ENCODE measurements at places on chromosomes 6 and 20. TPM values are rescaled to one million over a fixed set of nuclear protein-coding genes. Genes with fewer than 3 reads are reported as not detected.

DNA sequence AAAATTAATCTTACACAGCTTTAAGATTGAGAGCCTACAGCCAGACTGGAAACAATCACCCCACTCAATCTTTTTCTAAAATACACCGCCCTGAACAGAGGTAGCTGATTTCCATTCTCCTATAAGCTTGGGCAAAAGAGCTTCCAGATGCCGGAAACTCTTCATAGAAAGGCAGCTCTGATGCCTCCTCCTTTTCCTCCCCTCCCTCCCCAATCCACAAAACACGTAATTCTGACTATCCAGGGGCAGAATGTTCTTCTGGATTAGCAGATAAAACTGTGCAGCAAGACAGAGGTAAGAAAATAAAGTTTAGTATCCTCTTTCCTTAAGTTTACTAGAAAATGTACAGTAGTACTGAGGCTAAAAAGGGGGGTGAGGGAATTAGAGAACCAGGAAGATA, 15.8 kb downstream of the ADNP start:
- no peak overlapping the region for H3K4me3 ChIP-seq
- H3K27me3 ChIP-seq: no peaks in the 10 kb centered on the region
- peaks cover 3% of the 10 kb centered on the region for H3K36me3 ChIP-seq
- no peak for DNase-seq
- H3K27ac ChIP-seq: no peak overlapping the region

- H3K27me3 ChIP-seq: no peaks in the 10 kb centered on the region
- no peaks in the 10 kb centered on the region for H3K4me1 ChIP-seq
- no peaks in the 10 kb centered on the region for H3K36me3 ChIP-seq
- no peak overlapping the region for H3K27ac ChIP-seq
- H3K4me3 ChIP-seq: no peak overlapping the region
These were observed 360.6 kb downstream of the RIMS1 start for GRCh38 chr6:72246926-72247325.

- no peaks in the 10 kb centered on the region for H3K36me3 ChIP-seq
- H3K4me1 ChIP-seq: no peaks in the 10 kb centered on the region
- H3K4me3 ChIP-seq: no peak overlapping the region
These were observed 366.5 kb upstream of the ARID1B start for GRCh38 chr6:156410649-156411048.

- no peak for DNase-seq
- peaks cover 16% of the 10 kb centered on the region for H3K4me1 ChIP-seq
- no peak overlapping the region for H3K27ac ChIP-seq
- no peak overlapping the region for H3K4me3 ChIP-seq
These were observed 1.9 kb upstream of the DEF6 start for GRCh38 chr6:35295521-35296315.

GRCh38 chr6:33754222-33754621, 7.5 kb upstream of the IP6K3 start:
- DNase-seq: no peak
- no peaks in the 10 kb centered on the region for H3K27me3 ChIP-seq
- H3K4me3 ChIP-seq: no peak overlapping the region
- H3K4me1 ChIP-seq: no peaks in the 10 kb centered on the region
- no peaks in the 10 kb centered on the region for H3K36me3 ChIP-seq

DNA sequence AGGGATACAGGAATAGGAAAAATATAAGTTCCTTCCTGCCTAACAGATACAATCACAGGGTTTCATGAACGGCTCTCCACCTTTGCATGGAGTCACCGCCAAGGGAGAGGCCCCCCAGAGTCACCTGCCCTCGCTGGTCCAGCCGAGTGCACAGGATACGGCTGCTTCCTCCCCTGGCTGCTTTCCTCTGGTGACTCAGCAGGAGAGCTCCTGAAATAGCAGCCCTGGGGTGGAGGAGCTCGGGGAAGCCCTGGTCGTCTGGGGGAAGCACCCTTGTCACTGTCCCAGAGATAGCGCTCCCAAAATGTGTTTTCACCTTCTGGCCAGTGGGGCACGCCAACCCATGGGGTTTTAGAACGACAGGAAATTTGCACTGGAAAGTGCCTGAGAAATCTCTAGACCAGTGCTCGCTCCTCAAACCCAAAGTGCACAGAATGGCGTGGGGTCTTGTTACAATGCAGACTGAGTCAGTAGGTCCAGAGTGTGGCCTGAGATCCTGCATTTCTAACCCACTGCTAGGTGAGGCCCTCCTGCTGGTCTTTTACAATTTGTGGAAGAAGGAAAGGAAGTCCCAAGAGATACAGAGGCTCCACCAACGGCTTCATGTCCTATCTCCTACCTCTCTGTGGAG, 35.9 kb upstream of the FAM50B start:
- H3K36me3 ChIP-seq: no peaks in the 10 kb centered on the region
- no peak overlapping the region for H3K27ac ChIP-seq
- DNase-seq: no peak
- no peaks in the 10 kb centered on the region for H3K4me1 ChIP-seq
- no peak overlapping the region for H3K4me3 ChIP-seq

GRCh38 chr6:143062551-143062950, 1.9 kb downstream of the AIG1 start:
- H3K27me3 ChIP-seq: no peaks in the 10 kb centered on the region
- H3K4me1 ChIP-seq: peaks cover 8% of the 10 kb centered on the region
- no peaks in the 10 kb centered on the region for H3K36me3 ChIP-seq
- H3K4me3 ChIP-seq: no peak overlapping the region
- no peak overlapping the region for H3K27ac ChIP-seq
- DNase-seq: no peak

DNA sequence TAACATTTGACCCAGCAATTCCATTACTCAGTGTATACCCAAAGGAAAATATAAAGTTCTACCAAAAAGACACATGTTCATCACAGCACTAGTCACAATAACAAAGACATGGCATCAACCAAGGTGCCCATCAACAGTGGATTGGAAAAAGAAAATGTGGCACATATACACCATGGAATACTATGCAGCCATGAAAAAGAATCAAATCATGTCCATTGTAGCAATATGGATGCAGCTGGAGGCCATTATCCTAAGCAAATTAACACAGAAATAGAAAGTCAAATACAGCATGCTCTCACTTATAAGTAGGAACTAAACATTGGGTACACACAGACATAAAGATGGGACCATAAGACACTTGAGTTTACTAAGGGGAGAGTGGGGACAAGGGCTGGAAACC, 441.9 kb upstream of the ID4 start:
- no peak overlapping the region for H3K27ac ChIP-seq
- DNase-seq: no peak

DNA sequence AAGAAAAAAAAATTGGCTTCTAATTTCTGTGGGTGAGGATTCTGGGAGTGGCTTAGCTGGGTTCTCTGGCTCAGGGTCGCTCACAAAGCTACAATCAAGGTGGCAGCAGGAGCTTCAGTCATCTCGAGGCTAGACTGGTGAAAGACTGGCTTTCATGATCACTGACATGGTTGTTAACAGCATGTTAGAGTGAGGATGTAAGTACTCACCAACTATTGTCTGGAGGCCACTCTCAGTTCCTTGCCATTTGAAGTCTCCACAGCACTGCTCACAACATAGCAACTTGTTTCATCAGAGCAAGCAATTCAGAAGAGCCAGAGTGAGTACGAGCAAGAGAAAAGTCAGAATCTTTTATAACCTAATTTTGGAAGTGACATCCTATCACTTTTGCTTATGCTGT, 145.7 kb upstream of the PRSS16 start:
- H3K4me1 ChIP-seq: no peaks in the 10 kb centered on the region
- no peaks in the 10 kb centered on the region for H3K36me3 ChIP-seq
- no peak overlapping the region for H3K27ac ChIP-seq
- DNase-seq: no peak
- no peak overlapping the region for H3K4me3 ChIP-seq
- peaks cover 30% of the 10 kb centered on the region for H3K27me3 ChIP-seq

GRCh38 chr6:13407709-13408695, 79.4 kb downstream of the GFOD1 start:
- no peak overlapping the region for H3K4me3 ChIP-seq
- no peaks in the 10 kb centered on the region for H3K4me1 ChIP-seq

- no peaks in the 10 kb centered on the region for H3K4me1 ChIP-seq
- no peak overlapping the region for H3K4me3 ChIP-seq
- H3K27ac ChIP-seq: no peak overlapping the region
- no peaks in the 10 kb centered on the region for H3K36me3 ChIP-seq
- DNase-seq: no peak
These were observed 134.3 kb upstream of the MAN1A1 start for GRCh38 chr6:119483908-119484307.

DNA sequence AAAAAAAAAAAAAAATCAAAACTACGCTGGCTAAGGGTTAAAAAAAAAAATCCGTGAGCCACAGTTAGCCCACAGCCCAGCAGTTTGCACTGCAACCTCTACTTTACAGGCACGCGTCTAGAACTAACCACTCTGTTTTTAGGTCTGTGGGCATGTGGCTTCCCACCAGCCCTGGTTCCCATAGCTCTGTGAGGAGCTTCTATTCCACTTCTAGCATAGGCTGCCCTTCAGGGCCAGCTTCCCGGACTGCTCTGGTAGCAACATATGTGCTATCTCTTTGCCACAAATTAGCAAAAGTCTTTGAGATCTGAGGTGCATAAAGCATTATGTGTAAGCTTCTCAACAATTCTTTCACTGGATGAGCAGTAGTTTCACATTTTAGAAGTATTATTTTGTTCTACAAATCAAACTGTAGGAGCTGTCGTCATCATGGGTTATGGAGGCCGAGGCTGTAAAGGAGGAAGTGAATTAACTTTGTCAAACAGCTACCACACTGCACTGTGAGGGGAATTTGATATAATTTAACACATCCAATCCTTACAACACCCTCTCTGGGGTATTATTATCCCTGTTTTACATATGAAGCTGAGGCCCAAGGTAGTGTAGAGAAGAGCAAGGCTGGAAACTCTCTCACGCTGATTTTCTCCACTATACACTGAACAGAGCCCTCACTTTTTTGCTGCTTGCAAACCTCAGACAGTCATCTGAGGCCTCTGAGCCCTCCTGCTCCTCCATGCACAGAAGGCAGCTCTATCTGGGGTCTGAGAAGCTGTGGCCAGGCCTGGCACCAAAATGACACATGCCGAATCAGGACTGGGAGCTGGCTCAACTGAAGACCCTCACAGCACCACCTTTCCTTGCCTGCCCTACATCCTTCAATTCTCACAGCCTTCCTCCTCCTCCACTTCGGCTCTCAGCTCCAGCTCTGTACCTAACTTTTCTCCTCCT, 35.4 kb downstream of the MAN1A1 start:
- no peaks in the 10 kb centered on the region for H3K27me3 ChIP-seq
- H3K4me3 ChIP-seq: peak overlapping the region; percentile 15

GRCh38 chr6:112044196-112044595, 9.7 kb upstream of the CCN6 start:
- DNase-seq: no peak
- no peak overlapping the region for H3K27ac ChIP-seq
- H3K4me3 ChIP-seq: no peak overlapping the region
- H3K36me3 ChIP-seq: no peaks in the 10 kb centered on the region

GRCh38 chr20:53813636-53814035, 220.0 kb upstream of the ZNF217 start:
- no peak overlapping the region for H3K4me3 ChIP-seq
- no peaks in the 10 kb centered on the region for H3K27me3 ChIP-seq
- H3K27ac ChIP-seq: no peak overlapping the region
- no peak for DNase-seq
- peaks cover 10% of the 10 kb centered on the region for H3K4me1 ChIP-seq

- peaks cover 4% of the 10 kb centered on the region for H3K27me3 ChIP-seq
- H3K4me3 ChIP-seq: peak overlapping the region; percentile 46
- no peak overlapping the region for H3K27ac ChIP-seq
- H3K36me3 ChIP-seq: no peaks in the 10 kb centered on the region
- no peak for DNase-seq
These were observed 790 bp downstream of the TOX2 start for GRCh38 chr20:43915211-43916072.

- DNase-seq: no peak
- peak overlapping the region; percentile 76 for H3K4me3 ChIP-seq
- H3K36me3 ChIP-seq: no peaks in the 10 kb centered on the region
- H3K27ac ChIP-seq: no peak overlapping the region
These were observed 595 bp downstream of the FBXO5 start for GRCh38 chr6:152981989-152982903.

- DNase-seq: no peak
- H3K27me3 ChIP-seq: no peaks in the 10 kb centered on the region
- no peaks in the 10 kb centered on the region for H3K4me1 ChIP-seq
- no peak overlapping the region for H3K4me3 ChIP-seq
These were observed 64.3 kb downstream of the MKKS start for GRCh38 chr20:10369723-10370090.

Gene RHAG
- 0.66 TPM for total RNA-seq

Gene KCNB1
- total RNA-seq: not detected

Gene OR2H2
- total RNA-seq: not detected

Gene TGM3
- total RNA-seq: not detected

Gene RBM24
- not detected for total RNA-seq

Gene UBD
- not detected for total RNA-seq

Gene MSH5
- total RNA-seq: 13.7 TPM

Gene CLDN20
- total RNA-seq: not detected

Measured in T-cell (primary cell).